ENCODE measurements at places on chromosomes 12 and 14.

GRCh38 chr14:72892103-72892878, 1.6 kb downstream of the DPF3 start:
- peak; percentile 46 for DNase-seq

GRCh38 chr12:122886161-122886560, 9.8 kb downstream of the VPS37B start:
- no peak for DNase-seq

DNA sequence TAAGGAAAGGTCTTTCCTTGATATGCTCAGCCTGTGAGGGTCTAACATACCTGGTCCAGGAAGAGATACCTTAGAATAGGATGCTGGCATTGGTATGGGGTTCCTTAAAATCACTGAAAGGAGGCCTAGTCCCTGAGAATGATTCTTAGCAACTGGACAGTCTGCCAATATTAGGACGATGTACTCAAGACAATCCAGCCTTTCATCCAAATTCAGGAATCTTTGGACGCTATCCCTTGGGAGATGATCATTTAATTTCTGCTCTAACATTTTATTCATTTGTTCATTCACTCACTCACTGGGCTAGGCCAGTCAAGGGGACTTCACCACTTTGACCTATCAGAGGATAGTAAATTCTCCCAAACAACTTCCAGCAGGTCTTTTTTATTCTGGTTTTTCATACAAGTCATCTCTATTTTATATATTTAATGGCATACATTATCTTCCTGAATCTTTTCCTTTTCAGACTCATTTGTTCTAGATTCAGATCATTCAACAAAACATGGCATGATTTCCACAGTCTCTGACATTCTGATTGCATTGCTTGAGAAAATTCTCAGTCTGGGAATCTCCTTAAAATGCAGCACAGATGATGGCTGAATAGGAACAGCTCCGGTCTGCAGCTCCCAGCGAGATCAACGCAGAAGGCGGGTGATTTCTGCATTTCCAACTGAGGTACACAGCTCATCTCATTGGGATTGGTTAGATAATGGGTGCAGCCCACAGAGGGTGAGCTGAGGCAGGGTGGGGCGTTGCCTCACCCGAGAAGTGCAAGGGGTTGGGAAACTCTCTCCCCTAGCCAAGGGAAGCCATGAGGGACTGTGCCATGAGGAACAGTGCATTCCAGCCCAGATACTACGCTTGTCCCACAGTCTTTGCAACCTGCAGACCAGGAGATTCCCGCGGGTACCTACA, 118.0 kb upstream of the PRICKLE1 start:
- DNase-seq = no peak

DNA sequence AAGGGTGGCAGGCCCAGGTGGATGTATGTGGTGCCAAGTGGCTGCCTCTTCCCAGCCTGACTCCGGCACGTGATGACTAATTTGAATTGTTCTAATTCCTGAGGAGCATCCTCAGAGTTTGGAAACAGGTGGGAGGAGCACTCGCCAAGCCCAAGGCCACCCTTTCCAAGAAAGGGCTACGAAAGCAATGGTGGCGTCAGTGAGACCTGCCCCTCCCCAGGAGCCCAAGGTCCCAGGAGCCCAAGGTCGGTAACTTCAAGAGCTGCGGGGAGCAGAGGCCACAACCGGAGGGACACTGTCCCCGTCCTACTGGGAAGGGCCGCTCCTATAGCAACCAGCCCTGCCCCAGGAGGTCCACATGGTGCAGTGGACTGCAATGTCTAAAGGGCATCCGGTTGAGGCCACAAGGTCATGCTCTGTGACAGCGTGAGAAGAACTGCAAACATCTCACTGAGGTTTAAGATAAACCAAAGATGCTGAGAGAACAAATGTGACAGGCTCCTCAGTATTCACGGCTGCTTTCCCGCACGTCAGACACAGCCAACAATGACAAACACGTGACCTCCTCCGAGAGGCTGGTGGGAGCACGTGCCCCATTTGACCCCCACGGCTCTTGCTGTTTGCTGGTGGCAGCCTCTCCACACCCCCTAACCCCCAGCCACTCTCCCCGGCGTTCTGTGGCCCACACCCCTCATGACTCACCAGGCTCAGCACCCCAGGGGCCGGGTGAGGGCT, 79.6 kb downstream of the ITPK1 start:
- DNase-seq = peak; percentile 57

DNA sequence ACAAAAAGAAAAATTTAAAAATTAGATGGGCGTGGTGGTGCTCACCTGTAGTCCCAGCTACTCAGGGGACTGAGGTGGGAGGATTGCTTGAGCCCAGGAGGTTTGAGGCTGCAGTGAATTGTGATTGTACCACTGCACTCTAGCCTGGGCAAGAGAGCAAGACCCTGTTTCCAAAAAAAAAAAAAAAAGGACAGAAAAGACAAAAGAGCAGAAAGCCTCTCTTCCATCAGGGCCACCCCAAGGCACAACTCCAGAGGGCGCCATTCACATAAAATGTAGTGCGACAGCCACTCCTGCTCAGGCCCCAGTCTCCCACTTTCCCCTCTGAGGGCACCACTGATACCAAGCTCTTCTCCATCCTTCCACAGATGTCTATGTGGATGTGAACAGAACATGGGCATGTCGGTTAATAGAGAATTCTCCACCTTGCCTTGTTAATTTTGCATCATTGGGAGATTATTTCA, 41.8 kb downstream of the DGLUCY start:
- no peak for DNase-seq

All from fibroblast of lung (primary cell).